ENCODE measurements at places on chromosomes 2 and 18.
A peak's percentile ranks its signal among the peaks of the same experiment; 100 is the strongest.

DNA sequence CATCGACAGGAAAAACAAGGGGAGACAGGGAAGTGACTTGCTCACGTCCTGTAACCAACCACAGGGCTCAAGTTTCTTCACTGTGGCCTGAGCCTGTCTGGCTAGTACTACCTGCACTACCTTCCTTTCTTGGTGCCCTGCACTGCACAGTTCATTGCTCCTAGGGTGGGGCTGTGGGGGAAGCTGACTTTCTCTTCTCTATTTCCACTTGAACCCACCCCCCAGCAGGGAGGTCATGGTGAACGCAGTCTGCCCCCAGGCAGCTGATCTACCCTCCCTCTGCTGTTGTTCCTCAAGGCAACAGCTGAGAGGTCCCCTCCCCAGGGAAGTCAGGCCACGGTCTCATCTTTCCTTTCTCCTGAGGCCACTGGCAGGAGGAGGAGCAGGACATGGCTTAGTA is 532.1 kb downstream of the SOX11 start:
- DNase-seq: no peak

- DNase-seq: no peak
Measured at GRCh38 chr2:39413063-39413737, 23.9 kb downstream of the MAP4K3 start.

DNA sequence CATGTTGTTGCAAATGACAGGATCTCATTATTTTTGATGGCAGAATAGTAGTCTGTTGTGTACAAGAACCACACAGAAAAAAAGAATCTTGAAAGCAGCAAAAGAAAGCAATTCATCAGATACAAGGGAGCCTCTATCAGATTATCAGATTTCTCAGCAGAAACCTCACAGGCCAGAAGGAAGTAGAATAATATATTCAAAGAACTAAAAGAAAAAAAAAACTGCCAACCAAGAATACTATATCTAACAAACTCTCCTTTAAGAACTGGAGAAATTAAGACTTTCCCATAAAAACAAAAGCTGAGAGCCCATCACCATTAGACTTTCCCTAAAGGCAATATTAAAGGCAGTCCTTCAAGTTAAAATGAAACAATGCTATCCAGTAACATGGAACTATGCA is 15.4 kb downstream of the SULT1C4 start:
- no peak for DNase-seq

GRCh38 chr2:71720283-71720560 is 266.9 kb downstream of the DYSF start:
- DNase-seq: no peak

DNA sequence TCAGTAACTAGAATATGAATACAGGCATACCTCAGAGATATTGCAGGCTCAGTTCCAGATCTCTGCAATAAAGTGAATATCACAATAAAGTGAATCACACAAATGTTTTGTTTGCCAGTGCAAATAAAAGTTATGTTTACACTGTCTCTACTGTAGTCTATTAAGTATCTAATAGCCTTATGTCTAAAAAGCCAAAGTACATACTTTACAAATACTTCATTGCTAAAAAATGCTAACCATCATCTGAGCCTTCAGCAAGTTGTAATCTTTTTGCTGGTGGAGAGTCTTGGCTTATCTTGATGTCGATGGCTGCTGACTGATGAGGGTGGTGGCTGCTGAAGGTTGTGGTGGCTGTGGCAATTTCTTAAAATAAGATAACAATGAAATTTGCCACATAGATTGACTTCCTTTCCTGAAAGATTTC is 159.4 kb downstream of the MYO1B start:
- DNase-seq: no peak

GRCh38 chr2:147352264-147353071 is 492.4 kb upstream of the ACVR2A start:
- DNase-seq: no peak

- peak; percentile 35 for DNase-seq
Measured at GRCh38 chr2:177239932-177240630, 24.4 kb downstream of the NFE2L2 start.

DNA sequence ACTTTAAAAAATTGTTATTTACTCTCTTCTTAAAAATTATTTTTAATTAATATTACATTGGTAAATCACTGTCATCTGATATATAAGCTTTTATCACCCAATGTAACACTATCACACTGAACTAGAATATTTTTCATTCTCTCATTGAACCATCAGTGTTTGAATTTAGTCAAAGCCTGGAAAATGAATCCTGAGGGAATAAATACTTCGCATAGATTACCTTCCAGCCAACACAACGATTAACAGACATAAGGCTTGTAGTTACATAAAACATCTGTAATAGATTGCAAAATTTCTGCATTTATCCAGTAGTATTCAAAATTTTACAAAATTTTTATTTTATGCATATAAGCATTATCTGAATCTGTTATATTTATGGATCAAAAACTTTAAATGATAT is 314.9 kb downstream of the ERBB4 start:
- DNase-seq: no peak

DNA sequence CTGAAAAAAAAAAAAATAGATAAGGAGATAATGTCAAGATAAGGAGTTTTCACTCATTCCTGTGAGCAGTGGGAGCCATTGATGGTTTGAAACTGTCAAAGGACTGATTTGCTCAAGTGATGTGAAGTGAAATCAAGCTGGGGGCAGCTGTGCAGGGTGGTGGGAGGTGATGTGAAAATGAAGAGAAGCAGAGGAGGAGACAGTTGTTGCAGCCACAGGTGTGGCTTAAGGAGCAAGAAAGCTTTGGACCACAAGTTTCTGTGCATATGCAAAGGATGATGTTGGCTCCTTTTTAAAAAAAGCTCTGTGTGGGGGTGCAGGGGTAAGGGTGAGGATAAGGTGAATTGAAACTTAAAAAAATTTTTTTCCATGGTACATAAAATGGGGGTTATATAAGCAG is 8.3 kb downstream of the EFR3B start:
- no peak for DNase-seq

DNA sequence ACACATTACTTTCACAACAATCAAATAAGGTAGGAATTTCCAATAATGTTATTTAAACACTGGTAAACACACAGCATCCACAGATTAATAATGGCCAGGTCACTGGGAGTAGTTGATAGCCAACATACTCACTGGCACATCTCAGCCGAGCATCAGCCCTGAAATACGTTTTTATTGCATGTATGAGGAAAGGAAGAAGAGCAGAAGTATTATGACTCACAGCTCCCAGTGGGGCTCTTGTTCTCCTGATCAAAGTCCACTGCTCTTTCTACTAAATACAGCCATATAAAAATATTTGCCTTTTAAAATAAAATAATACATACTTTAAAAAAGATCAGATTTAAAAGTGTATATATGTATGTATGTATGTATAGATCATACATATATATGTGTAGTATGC is 999.6 kb downstream of the SUCLG1 start:
- DNase-seq: no peak

GRCh38 chr2:159996792-159997546 is 65.4 kb downstream of the PLA2R1 start:
- DNase-seq: peak; percentile 82

DNA sequence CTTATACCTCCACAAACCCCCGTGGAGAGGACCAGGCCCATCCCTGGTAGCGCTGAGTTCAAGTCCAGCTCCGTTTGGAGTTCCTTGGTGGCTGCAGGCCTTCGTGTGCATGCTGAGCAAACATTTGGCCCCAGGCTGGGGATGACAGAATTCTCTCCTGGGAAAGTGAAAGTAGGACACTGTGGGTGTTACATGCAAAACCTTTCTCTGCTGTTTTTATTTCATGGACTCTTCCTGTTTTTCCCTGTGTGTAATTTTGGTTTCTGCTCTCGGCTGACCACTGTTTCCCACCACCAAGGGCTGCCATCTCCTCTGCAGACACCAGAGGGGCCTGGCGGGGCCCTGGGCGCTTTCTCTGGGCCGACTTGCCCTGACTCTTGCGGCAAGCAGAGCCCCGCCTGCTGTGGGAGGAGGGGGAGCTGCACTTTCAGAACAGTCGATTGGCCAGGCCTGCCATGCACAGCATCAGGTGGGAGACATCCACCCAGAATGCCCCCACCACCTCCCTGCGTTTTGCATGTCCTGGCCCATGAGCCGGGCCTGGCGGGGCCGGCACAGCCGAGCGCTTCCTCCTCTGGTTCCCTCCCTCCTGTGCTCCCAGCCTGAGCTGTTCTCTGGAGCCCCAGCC is 102.4 kb downstream of the CABLES1 start:
- peak; percentile 20 for DNase-seq

DNA sequence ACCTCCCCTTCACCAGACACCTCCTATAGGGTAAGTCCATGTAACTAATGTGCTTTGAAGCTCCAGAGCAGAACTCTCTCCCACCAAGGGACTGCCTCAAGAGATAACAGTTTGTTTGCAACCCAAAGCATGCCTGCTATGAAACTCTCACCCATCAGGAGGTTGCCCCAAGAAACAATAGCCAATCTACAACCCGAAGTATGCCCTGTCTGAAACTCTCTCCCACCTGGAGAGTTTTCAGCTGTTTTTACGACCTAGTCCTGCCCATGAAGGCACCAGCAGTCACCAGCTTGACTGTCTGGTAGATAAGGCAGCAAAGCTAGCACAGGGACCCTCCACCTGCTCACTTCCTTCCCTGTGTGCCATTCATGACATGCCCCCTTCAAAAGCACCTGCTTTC is 533.9 kb upstream of the CRIM1 start:
- DNase-seq: no peak

Measured in kidney glomerular epithelial cell (primary cell).